Right ventricle myocardium superior (tissue), 1 donor: ENCODE measurements at places on chromosomes 5 and 9.

- DNase-seq = no peak
These were observed 175.8 kb upstream of the CHD1 start for GRCh38 chr5:99104538-99105132.

DNA sequence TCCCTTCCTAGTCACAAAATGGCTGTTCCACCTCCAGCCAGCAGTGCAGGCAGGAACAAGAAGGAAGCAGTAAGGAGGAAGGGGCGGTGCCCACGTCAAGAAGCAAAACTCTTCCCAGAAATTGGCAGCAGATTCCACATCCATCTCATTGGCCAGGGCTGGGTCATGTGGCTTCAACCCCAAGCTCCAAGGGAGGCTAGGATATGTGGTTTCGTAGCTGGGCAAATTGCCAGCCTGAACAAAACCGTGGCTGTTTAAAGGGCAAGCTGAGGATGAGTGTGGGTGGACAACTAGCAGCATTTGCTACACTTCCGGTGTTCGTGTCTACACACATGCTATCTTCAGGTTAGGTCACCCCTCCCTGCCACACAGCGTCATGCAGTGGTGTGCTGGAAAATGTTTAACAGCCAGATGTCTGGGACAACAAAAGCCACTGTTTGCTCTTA is 92.1 kb upstream of the MAP1B start:
- peak; percentile 50 for DNase-seq

DNA sequence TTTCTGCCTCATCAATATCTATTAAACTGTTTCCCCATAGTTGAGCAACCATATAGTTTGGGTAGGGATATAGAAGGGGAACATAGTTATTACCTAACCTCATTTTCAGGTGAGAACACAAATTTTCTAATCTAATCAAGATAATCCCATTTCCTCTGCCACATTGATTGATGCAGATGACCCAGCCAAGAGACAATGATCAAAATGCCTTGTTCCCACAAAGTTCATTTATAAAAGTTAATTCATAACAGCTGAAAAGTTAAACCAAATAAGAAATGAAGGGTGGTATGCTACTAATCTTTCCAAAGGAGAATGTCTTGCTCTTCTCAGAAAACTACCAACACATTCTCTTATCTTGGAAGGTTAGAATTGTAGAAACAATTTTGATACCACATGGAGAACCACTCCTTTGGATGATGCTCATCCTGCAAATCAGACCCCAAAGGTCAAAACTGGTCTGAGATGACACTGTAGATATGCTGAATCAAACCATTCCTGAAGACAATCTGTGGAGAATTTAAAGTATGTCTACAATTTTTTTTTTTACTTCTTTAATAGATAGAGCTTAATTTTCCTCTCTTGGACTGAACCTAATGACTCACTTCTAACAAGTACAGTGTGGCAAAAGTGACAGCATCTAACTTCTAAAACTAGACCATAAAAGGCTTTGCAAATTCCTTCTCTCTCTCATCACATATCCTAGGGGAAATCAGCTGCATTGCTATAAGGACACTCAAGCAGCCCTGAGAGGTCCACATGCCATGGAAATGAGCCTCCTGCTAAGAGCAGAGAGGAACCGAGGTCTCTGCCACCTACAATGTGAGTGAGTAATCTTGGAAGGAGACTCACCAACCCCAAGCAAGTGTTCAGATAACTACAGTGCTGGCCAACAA is 586.7 kb upstream of the TUSC1 start:
- DNase-seq = no peak

DNA sequence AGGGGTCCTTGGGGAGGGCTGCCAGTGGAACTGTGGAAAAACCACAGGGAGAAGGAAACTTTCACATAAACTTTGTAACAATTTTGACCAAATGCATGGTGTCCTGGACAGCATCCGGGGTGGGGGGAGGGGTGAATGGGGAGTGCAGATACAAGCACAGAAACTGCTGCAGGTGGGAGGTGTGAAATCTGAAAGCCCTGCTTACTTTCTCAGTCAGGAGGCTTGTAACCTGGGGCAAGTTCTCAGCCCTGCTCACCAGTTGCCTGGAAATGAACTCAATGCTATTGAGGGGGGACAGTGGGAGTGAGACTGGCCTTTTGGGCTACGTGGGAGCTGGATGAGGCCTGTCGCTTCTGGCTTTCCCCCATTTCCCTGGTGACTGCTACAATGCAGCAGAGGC is 694.5 kb upstream of the ZNF608 start:
- DNase-seq = no peak

GRCh38 chr9:86734771-86735170 is 212.5 kb downstream of the GAS1 start:
- no peak for DNase-seq

- no peak for DNase-seq
These were observed 1.3 kb downstream of the PTRH1 start for GRCh38 chr9:127714020-127714750.

DNA sequence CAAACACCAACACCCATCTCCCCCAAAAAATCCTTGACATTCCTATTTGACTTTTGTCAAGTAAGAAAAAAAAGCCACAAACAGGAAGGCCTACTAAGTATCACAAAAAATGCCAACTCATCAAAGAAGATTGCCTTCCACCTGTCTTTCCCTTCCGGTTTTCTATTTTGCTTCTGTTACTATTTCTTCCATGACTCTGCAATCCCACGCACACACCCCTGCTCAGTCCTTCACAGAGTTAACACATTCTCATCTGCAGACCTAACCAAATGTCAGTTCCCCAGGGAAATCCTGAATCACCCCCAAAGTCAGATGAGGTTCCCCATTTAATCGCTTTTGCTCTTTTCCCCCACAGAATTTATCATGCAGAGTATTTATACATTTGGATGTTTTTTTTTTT is 15.1 kb downstream of the LPAR1 start:
- no peak for DNase-seq

DNA sequence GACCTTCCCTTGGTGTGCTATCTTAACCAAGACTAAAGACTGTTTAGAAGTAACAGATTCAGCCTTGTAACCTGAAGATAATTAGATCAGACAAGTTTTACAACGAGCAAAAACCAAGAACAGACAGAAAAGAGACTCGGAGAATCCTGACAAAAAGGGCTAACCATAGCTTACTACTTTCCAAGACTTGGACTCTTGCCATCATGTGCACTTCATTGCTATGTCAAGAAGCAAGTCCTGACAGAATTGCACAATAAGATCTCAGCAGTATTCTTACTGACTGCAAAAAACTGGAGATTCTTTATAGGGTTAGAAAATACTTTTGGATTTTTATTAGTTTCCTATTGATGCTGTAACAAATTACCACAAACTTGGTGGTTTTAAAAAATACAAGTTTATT is 1539.0 kb upstream of the NUDT12 start:
- no peak for DNase-seq
